Gastroesophageal sphincter (tissue), 4 donors: ENCODE measurements at places on chromosomes 6 and 20.

GRCh38 chr6:37072526-37072925 is 67.1 kb downstream of the FGD2 start:
- ATAC-seq = no peak

GRCh38 chr6:39214846-39215639 is 14.2 kb downstream of the KCNK5 start:
- ATAC-seq = no peak

- no peak for ATAC-seq
These were observed 56.5 kb downstream of the PTPRK start for GRCh38 chr6:128463942-128464341.

DNA sequence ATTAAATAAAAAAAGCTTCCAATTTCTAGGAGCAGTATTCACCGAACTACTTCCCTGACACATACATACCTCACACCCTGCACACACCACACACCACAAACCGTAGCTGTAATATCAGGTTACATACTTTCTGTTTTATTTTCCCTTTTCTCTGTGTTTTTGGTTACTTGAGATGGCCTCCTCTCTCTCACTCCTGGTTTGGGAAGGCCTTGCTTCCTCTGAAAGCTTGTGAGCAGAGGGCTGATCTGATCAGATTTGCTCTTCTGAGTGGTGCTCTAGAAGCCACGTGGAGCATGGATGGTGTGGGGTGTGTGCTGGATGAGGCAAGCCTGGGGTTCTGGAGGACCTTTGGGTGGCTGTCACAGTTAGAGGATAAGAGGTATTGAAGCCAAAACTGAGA is 20.9 kb downstream of the UTRN start:
- ATAC-seq = no peak

DNA sequence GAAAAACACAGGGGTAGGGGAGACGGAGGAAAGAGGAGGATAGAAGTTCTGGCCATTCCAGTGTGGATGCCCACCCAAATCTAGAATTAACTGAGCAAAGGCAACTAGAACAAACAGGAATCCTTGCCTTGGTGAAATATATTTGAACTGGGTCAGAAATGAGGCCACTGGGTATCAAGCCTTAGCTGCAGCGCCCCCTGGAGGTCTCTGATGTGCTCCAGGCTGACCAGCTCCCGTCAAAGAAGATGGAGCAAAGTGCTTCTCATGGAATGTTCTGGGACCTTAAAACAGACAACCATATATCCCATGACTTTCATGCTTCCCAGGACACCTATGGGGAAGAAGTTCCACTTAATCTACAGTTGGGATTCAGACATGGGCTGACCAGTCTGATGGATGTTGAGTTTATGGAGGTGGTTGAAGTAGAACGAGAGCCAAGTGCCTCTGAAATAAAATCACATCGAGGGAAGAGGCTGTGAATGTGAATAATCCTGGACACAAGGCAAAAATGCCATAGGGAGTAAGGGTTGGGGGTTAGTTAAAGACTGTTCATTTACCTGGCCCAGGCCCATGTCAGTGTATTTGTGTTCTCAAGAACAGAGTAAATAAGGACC is 50.4 kb downstream of the HLA-DPB1 start:
- ATAC-seq = peak; percentile 71

DNA sequence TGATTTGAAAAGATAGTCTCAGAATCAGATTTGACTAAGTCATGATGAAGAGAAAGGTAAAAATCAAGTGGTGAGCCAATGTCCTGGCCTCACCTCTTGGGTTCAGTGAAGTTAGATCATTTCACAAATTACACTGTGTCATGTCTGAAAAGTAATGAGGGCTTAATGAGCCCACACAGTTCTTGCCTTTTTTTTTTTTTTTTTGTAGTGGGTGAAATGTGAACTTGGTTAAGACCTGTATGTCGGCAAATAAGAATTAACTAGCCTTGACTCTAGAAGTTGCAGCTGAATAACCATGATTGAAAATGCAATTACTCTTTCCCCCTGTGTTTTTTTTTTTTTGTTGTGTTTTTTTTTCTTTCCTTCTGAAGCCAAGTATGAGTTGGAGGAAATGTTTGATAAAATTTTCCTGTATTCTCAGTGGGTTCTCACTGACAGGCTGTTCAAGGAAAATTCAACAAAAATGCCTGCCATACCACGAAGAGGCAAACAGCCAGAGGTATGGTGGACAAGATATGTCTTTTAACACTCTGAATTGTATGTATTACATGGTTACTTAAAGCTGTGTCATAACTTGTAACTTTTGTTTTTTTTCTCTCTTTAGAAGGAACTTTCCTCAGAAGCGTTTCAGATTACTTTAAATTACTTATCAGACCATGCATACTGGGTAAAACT is 135.2 kb upstream of the MLIP start:
- ATAC-seq = no peak

- no peak for ATAC-seq
These were observed 5.8 kb downstream of the GZF1 start for GRCh38 chr20:23367770-23368169.

- peak; percentile 46 for ATAC-seq
These were observed 263.0 kb downstream of the FOXC1 start for GRCh38 chr6:1872649-1873131.

DNA sequence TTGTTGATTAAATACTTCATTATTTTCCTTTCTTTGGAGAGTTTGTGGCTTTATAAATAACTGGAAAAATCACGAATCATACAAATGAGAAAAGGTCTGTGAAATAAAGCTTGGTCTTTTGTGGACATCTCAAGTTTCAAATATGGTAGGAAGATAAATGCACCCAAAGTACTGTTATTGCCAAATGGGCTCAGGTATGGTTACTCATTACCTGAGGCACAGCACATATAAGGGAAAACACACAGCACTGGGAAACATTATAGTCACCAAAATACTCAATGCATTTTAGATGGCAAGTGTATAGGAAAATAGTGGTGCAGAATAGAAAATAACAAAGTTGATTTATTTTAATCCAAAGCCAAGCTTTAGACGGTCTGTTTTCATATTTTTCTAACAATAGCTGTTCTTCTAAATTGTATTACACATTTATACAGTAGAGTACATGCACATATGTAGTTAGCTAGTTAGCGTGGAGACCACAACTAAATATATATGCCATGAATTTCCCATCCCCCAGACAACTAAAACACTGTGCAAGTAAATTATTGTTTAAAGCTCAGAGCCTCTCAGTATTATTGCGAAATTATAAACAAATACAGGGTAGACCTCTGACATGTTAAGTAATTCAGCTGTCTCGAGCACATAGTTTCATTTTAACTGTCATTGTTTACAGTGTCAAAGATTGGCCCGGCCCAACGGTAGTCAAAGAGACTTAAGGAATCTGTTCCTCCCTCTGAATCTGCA is 336.0 kb downstream of the SYNE1 start:
- peak; percentile 70 for ATAC-seq

GRCh38 chr6:132977413-132977812 is 163.0 kb downstream of the RPS12 start:
- ATAC-seq = no peak

DNA sequence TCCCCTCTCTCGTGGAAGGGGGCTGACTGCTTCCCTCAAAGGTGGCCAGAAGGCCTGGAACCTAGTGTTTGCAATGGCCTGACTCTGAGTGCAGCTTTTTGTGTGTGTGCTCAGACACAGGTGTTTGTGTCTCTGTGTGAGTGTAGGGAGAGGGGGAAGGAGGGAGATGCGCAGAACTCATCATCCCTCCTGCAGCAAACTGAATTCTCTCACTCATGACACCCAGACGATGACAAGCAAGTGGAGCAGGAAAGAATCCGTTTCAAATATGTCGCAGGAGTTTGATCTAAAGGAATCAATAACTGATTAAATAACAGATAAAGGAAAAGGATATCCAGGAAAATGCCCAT is 101.4 kb downstream of the TNFAIP3 start:
- ATAC-seq = no peak

- no peak for ATAC-seq
These were observed 7.7 kb upstream of the BICRAL start for GRCh38 chr6:42774201-42774600.

- ATAC-seq = no peak
These were observed 1026.6 kb downstream of the EYS start for GRCh38 chr6:64680446-64680845.

- no peak for ATAC-seq
These were observed 93.8 kb downstream of the MLIP start for GRCh38 chr6:54204921-54205591.

DNA sequence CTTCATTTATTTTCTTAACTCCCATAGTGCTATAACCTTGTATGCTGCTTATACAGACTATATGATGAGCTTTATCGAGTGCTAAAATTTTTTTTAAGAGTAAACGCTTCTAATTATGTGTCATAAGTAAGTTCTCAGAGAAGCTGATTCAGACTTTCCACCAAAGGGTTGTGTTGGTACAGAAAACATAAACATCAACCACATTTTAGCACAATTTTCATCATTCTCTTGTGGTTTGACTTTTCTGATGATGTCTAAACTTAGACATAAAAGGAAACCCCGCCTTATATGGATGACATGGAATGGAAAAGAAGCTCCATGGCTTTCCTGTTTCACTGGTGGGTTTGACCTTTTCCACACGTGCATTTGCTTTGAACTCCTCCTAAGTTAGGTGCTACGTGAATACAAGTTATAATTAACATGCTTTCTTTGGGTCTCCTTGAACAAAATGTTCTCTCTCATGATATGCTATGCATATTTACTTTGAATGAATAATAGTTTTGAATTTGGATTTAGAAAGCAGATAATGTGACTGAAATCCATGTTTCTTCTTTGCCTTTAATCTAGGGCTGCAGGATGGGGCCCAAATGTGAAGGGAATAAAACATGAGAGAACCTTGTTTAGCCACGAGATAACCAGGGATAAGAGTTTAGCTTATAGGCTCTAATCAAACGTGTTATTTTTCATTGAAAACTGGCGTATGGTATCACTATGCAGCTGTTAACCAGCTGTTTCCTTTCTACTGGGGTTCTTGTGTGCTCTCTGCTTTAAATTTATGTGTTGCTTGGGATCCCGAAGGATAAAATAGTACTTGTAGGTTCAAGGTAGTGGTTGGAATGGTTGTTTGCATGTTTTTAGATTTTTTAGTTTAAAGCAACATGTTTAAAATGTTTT is 127.1 kb upstream of the AHI1 start:
- no peak for ATAC-seq

- no peak for ATAC-seq
These were observed 31.2 kb upstream of the HBS1L start for GRCh38 chr6:135085700-135086413.

- ATAC-seq = no peak
These were observed 14.7 kb downstream of the ZNF335 start for GRCh38 chr20:45957021-45957941.

- no peak for ATAC-seq
These were observed 124.2 kb downstream of the GRM4 start for GRCh38 chr6:34021554-34022190.

DNA sequence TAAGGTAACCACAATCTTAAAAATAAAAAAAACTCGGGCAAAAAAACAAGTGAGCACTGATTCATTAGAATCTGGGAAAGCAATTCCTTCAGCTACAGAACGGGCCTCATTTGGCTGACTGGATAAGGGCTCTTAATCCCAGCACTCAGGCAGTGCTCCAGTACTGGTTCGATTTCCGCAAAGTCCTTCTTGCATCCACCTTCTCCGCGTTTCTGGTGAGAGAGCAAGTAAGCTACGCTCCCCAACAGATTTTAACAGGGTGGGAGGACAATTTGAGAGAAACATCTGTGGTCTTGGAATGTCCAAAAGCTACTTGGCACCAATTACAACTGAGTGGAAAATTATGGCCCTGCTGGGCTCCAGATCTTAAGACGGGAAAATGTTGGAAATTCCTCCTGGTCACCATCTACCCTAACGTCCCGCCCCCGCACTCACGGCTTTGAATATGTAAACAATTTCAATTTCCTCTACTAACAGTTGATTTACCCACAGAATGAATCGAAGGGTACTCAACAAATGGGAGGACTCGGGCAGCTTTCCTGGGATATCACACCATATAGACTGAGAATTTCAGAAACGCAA is 18.1 kb upstream of the ZSCAN9 start:
- no peak for ATAC-seq

GRCh38 chr6:145929037-145929633 is 35.0 kb downstream of the SHPRH start:
- ATAC-seq = no peak

DNA sequence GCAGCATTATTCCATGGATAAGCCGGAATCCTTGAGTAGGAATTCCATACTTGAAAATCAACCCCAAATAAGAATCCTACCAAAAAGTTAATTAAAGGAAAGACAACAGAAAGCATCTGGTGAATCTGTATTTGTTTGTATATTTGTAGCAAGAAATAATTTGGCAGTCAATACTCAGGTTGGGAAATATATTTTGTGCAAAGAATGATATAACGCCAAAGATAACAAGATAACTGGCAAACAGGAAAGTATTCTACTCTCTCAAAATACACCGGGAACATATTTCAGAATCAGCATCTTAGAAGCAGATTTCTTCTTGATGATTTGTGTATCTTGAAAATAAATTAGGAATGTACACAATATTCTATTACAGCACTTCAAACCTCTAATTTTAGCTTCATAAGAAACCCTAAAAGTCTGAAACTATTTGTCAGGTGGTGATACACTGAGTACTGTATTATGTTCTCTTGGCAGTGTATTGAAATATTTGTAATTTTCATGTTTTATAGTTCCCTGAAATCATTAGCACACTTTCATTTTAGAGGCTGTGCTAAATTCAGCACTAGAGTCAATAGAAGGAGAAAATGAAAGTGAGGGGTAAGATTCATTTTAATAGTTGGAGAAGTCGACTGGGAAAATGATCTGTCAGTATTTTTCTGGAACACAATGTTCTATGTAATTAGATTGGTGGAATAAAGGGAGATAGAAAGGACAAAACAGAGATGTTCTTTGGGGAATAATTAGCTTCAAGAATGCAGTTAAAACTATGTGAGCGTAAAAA is 879.7 kb upstream of the GJE1 start:
- ATAC-seq = peak; percentile 70

DNA sequence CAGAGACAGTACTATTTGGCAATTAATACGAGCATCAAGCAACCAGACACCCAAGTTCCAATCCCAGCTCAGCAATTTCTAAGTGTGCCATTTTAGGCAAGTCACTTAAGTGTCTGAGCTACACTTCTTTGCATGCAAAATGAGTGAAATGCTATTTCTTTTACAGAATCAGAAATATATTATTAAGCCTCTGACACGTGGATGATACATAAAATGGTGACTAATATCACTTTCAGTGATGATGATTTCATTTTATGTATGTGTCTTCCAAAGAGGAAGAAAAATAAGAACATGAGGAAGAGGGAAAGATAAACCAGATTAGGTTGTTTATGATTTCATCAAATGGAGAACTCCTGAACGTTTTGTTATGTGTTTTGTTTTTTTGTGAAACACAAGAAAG is 158.6 kb downstream of the TSHZ2 start:
- no peak for ATAC-seq

GRCh38 chr6:111477481-111477938 is 5.5 kb downstream of the REV3L start:
- ATAC-seq = no peak

- no peak for ATAC-seq
These were observed 2.0 kb downstream of the DOK5 start for GRCh38 chr20:54477191-54477955.

- ATAC-seq = no peak
These were observed 13.5 kb downstream of the ZSCAN23 start for GRCh38 chr6:28429781-28430180.

GRCh38 chr6:75600768-75601167 is 912 bp upstream of the SENP6 start:
- ATAC-seq = no peak
